Astrocyte of the cerebellum (primary cell): ENCODE measurements at places on chromosomes 1 and 21.

- DNase-seq = no peak
Observed at GRCh38 chr21:36183144-36183795, 26.6 kb downstream of the DOP1B start.

DNA sequence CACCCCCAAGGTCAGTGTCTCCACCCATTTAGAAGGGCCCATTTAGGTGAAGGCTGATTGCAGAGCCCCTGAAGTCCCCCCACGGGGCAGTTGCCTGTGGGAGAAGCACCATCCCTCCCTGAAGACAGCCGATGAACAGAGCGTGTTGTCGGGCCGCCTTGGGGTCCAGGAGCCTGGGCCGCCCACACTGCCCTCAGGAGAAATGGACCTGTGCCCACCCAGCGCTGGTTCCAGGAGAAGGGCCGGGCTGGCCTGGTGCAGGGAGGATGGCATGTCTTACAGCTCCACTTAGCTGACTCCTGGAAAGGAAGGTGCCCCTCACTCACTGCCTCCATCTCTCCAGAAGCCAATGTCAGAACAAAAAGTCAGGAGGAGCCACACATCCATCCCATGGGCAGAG, 252.7 kb upstream of the VAMP3 start:
- no peak for DNase-seq

DNA sequence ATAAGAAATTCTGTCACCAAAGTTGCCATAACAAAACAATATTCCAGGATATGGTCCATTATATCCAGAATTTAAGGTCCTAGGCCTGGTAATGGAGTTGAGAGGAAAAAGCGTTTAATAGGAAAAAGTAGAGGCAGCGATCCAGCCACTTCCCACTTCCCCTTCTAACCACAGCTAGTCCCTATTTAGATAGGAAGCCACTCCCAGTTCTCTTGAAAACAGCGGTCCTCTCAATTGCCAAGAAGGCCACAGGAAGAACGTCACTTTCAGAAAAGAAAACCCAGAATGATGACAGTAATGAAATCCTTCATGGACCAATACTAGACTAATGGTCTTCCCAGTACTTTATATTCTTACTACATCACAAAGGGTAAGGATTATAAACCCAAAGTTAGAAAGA, 38.6 kb downstream of the ABL2 start:
- no peak for DNase-seq

DNA sequence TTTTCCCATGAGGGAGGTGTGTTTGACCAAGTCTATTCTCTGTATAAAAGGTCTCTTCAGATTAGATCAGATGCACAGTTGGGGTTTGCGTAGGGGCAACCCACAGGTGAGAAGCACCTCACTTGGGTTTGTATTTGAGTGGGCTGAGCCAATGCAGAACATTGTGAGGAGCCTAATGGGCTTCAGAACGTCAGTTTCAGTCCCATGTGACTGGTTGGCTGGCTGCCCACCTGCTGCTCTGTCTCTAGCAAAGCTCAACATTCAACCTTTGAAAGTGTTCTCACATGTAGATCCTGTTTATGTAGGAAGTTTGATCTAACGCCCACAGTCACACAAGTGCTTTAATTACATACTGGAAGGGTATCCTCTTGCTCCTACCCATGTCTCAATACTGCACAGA, 105.5 kb downstream of the FASLG start:
- DNase-seq = no peak

- no peak for DNase-seq
Observed at GRCh38 chr1:199784138-199784895, 243.2 kb upstream of the NR5A2 start.

DNA sequence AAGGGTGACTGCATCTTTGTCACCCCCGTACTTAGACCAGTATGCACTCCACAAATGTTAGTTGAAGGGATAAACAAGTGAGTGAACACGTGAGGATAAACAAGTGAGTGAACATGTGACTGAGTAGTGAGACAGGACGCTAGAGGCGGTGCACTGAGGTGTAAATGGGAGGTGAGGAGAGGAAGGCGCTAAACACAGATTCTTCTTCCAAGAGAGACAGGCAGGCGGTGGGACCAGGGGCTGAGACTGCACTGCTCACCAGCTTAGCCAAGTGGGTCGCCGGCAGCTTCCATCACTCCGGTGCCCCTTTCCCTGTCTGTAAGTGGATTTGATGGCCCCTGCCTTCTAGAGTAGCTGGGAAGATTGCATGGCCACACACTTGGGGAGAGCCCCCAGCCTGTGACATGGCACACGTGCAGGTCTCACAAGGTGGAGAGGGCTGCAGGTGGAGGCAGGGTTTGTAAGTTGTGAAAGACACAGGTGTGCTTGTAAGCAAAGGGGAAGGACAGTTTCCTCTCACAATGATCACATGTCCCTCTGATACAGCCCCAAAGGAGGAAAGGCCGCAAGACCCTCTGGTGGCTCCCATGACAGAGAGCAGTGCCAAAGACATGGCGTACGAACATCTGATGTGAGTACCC, 47.5 kb upstream of the EFHD2 start:
- DNase-seq = no peak
